ENCODE measurements at places on chromosomes 3 and 15.

DNA sequence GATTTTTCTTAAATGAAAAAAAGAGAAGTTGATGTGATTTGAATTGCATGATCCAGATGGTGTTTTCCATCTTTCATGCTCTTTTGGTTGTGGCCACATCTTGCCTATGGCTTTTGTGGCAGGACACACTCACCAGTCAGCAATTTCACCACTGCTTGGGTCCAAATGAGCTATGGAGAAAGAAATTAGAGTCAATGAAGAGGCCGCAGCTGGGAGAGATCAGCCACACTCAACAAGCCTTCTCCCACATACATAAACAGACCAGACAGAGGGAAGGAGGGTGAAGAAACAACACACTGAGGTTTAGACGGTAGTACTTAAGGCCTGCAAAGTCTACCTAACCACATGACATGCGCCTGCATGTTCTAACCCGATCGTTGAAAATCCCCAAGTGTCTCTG, 110.7 kb upstream of the CDIN1 start:
- no peak for DNase-seq

GRCh38 chr3:169998668-169999131, 32.1 kb downstream of the SEC62 start:
- DNase-seq: peak; percentile 24

DNA sequence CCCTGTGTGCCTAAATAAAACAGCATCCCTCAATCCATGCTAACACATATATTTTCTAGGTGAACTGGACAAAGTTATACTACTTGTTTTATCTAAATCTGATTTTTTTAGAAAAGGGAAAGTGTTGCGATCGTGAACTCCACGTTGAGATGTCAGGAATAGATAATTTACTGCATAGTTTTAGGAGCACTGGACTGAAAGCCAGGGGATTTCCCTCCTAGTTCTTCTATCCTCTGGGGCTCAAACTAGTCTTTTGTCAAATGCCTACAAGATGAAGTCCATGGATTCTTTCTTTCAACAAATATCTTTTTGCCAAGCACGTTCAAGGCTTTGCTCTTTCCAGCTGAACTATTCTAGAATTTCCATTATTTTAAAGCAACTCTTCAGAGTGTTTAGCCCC, 617 bp upstream of the HPS3 start:
- DNase-seq: no peak

DNA sequence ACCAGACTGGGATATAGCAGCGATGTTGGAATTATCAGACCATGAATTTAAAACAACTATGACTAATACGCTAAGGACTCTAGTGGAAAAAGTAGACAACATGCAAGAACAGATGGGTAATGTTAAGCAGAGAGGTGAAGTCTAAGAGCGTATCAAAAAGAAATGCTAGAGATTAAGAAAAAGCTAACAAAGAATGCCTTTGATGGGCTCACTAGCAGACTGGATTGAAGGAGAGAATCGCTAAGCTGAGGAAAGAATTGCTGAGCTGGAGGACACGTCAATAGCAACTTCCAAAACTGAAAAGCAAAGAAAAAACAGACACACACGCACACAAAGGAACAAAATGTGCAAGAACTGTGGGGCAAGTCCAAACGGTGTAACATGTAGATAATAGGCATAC, 20.0 kb upstream of the CMTM6 start:
- DNase-seq: no peak

GRCh38 chr3:79551997-79552396, 215.8 kb downstream of the ROBO1 start:
- DNase-seq: no peak

DNA sequence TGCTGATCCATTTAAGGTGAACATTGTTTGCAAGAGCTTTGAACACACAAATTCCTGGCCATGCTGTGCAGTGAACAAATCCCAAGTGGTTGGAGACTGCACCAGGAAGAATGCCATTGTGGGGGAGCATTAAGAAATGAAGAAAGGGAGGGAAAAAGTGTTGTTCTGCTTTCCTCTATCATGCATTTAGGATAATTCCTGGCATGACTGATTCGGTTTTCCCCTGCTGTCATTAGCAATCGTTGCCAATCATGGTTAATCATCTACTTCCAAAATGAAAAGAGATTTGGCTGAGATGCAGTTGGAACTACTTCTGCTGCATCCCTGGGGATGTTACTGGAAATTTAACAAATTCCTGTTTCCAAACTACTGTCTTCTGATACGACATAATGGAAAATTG, 73.7 kb upstream of the ZPLD1 start:
- no peak for DNase-seq

DNA sequence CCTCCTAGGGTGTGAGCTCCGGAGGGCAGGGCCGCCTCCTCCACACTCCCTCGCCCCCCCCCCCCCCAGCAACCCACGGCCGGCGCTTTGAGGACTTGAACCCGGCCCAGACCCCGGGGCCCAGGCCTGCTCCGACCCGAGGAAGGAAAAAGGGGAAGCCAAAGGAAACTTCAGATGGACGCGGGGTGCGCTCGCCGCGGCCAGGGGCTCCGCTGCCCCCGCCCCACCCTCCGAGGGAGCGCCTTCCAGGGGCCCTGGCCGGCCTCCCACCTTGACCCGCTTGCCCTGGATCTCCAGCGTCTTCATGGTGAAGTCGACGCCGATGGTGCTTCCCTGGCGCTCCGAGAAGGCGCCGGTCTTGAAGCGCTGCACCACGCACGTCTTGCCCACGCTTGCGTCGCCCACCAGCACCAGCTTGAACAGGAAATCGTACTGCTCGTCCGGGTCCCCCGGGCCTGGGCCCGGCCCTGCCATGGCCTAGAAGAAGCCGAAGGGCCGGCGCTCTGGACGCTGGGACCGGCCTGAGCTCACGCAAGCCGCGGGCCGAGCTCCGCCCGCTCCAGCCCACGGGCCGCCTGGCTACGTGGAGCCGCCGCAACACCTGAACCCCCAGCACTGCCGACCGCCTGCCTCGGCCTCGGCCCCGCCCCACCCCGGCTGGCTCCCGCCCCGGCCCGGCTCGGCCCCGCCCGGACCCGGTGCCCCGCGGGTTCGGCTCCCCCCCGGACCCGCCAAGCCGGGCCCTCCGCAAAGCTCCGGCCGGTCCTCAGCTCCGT, 400 bp downstream of the RAB43 start:
- no peak for DNase-seq

- peak; percentile 49 for DNase-seq
These were observed 46.8 kb downstream of the MYO5A start for GRCh38 chr15:52481915-52482314.

- DNase-seq: no peak
These were observed 104.4 kb downstream of the RPL22L1 start for GRCh38 chr3:170765419-170766078.

DNA sequence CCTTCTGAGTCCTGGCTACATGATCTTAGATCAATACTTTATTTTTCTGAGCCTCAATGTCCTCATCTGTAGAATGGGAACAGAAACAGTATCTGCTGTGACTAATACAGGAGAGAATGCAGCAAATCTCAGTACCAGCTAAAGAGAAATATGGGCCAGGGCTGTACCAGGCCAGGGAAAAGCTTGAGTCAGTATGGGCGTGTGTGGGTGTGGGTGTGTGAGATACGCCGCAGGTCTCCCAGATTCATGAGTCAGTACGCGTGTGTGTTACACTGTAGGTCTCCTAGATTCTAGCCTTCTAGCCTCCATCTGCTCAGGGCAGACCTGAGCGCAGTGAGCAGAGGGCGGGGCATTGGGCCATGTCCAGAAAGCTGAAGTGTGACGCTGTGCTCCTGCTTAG, 15.2 kb downstream of the GNAI2 start:
- DNase-seq: peak; percentile 81

DNA sequence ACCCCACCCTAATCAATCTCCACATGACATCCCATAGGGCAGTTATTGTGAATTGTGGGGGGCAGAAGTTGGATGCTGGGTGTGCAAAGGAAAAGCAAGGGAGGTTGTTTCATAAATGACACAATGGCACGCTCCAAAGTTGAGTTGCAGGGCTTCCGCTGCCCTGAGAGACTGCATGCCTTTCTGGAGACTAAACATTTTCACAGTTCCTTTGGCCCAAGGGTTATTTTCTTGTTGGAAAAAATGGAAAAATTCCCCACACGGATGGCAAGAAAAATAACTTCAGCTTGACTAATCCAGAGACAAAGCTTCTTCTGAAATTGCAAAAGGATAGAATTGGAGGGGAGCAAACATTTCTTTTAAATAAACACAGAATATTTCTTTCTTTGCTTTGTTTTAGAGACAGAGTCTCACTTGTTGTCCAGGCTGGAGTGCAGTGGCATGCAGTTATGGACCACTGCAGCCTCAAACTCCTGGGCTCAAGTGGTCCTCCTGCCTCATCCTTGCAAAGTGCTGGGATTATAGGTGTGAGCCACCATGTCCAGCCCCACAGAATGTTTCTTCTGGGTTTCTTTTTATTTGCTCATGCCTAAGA, 19.1 kb upstream of the TPM1 start:
- DNase-seq: no peak

GRCh38 chr15:32671339-32672325, 30.1 kb downstream of the SCG5 start:
- no peak for DNase-seq

- DNase-seq: no peak
These were observed 47.5 kb downstream of the SACM1L start for GRCh38 chr3:45736707-45737106.

GRCh38 chr3:184602372-184603150, 41.0 kb downstream of the EPHB3 start:
- no peak for DNase-seq
